ENCODE measurements at places on chromosomes 12 and 14.

GRCh38 chr14:20631023-20631879 lies 10.2 kb downstream of the OR6S1 start:
- ATAC-seq = no peak

DNA sequence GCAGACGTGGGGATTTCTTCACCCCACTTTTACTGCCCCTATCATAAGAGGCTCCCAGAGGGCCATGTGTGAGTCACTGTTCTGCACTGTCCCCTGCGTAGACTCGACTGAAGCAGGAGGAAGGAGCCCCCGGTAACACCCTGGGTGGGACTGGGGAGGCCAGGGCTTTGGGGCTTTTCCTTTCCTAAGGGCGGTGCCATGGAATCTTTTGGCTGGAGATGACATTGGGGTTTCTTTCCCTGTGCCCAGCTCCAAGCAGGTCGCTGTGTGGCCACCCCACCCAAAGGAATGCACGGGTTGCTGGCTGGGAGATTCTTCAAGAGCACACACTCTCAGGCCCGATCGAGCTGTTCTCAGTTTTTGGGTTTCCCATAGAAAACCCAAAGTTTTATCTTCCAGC lies 62.3 kb upstream of the RIN3 start:
- no peak for ATAC-seq

DNA sequence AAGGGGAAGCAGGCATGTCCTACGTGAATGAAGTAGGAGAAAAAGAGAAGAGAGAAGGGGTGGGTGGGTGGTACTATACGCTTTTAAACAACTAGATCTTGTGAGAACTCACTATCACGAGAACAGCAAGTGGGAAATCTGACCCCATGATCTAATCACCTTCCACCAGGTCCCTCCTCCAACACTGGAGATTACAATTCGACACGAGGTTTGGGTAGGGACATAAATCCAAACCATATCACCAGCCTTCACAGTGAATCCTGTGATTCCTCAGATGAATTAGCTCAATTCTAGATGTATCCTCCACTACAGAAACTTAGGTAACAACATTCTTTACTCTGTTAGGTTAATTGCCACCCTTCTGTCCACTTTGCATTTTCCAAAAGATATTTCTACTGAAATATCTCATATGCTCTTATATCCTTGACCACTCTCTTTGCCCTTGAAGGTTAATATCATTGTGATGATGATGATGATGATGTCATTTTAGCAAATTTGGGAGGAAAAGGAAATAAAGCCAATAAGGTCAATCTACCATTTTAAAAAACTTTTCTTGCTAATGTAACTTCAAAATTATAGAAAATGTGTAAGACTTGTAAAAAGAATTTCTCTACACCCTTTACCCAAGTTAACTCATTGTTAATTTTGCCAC lies 23.2 kb upstream of the CCNT1 start:
- no peak for ATAC-seq

DNA sequence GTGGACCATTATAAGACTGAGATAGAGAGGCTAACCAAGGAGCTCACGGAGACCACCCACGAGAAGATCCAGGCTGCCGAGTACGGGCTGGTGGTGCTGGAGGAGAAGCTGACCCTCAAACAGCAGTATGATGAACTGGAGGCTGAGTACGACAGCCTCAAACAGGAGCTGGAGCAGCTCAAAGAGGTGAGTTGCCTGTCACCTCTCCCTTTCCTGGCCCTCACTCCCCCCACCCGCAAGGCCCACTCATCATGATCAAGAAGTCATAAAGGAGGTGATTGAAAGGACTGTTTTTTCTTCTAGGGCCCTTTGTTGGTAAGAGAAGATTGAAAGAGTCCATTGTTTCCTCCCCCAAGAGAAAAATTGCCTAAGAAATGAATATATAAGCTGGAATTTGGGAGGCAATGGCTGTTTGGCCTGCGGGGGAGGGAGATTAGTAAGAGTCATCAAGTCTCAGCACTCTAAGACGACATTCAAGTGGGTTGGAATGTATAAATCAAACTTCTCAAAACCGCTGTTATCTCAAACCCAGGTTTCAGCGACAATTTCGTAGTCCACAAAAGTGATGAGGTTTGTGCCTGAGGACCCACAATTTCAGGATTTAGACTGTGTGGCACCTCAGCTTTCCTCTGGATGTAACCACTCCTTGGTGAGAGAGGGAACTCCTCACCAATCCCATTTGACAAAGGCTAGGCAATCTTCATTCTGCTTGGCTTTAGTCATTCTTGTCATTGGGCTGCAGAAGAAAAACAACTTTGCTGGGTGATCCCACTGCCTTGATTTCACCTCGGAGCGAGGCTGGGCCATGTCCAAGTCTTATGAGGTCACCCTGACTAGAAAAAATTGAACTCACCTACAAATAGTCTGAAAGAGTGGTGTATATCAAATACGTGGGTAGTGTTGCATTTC lies 966 bp downstream of the BICD1 start:
- ATAC-seq = no peak

- no peak for ATAC-seq
Measured at GRCh38 chr14:95323917-95324316, 4.2 kb upstream of the CLMN start.

GRCh38 chr12:21774358-21775132 lies at the start of gene KCNJ8:
KCNJ8 (minus strand) TSS chr12:21774706; CDS start chr12:21773616, 1,090 bp downstream.
- ATAC-seq = peak; percentile 87

DNA sequence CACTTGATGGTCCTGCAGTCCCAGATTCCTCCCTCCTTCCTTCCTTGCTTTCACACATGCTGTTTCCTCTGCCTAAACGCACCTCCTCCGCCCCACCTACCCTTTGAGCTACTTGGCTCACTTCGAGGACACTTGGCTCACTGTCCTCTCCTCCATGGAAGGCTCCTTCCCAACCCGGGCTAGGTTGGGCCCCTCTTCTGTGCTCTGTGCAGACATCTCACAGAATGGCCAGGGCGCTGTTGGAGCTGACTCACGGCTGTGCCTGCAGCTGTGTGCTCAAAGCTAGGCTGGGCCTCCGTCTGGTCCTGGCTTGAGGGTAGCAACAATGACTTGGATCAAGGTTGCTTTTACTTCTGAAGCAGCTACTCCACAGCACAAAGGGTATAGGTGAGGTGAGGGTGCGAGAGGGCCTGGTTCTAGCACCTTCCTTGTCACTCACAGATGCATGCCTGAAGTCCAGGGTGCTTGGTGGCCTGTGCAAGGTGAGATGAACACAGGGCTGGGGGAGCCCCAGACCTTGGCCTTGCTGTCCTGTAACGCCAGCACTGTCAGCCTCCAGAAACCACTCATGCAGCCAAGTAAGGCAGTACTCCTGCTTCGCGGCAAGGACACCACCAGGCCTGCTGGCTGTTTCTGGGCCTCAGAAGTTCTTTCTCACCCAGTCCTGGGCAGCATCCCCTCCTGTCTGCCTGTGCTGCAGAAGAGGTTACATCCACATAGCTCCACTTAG lies 61.8 kb downstream of the GALNT16 start:
- no peak for ATAC-seq

GRCh38 chr12:113990250-113991223 lies 24.4 kb upstream of the RBM19 start:
- ATAC-seq = no peak

DNA sequence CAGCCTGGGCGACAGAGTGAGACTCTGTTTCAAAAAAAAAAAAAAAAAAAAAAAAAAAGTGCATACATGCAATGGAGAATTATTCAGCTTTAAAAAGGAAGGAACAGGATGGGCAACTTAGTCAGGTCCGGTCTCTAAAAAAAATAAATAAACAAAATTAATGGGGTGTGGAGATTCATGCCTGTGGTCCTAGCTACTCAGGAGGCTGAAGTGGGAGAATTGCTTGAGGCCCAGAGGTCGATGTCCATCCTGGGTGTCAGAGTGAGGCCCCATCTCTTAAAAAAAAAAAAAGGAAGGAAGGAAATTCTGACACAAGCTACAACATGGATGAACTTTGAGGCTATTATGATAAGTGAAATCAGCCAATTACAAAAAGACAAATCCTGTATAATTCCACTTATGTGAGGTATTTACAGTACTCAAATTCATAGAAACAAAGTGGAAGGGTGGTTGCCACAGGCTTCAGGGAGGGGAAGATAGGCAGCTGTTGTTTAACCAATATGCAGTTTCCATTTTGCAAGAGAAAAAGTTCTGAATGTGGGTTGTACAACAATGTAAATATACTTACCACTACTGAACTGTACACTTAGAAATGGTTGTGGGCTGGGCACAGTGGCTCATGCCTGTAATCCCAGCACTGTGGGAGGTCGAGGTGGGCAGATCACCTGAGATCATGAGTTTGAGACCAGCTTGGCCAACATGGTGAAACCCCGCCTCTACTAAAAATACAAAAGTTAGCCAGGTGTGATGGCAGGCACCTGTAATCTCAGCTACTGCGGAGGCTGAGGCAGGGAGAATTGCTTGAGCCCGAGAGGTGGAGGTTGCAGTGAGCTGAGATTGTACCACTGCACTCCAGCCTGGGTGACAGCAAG lies 12.3 kb upstream of the APOF start:
- no peak for ATAC-seq

DNA sequence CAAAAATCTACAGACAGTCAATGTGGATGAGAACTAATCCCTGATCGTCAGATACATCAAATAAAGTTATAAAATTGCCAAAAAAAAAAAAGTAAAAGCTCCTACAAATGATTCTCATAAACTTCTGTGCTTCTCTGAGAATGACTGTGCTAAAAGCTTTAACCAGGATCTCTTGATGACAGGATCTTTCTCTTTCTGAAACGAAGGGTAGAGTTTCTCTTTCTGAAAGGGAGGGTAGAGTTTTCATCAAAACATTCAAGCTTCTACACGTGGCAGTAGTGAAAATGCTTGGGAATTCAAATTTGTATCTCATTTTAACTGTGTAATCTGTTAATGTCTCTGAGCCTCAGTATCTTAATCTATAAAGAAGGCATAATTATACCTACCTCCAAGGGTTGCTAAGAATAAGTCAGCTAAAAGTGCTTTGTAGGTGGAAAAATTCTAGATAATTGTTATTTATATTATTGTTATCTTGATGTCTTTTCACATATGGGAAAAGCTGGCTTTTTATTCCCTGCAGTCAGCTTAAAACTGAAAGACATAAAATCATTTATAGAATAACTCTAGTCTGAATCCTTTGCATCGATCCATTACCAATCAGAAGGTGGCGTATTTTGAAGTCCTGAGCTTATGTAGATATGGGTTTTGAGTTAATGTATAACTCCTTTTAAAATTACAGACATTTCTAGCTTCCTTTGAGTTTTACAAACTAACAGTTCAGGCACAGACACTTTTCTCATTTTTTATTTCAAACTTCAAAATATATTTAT lies 157.4 kb downstream of the DACT1 start:
- ATAC-seq = no peak

- ATAC-seq = no peak
Measured at GRCh38 chr12:4555804-4556203, 6.2 kb upstream of the DYRK4 start.

DNA sequence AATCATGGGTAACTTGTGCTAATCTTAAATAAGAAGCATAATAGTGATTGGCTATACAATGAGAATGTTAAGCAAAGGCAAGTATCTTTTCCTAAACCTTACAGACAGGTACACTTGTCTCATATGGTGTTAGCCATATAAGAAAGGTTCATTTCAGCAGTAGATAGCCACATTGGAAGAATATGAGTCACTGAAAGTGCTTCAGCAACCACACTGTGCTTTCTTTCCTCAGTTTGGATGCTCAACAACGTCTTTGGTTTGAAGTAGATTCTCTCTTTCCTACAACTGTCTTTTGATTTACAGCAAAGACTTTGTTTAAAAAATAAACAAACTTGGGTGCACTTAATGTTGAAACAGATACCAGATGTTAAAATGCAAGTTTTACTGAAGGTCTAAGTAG lies 8.9 kb downstream of the DDHD1 start:
- no peak for ATAC-seq

DNA sequence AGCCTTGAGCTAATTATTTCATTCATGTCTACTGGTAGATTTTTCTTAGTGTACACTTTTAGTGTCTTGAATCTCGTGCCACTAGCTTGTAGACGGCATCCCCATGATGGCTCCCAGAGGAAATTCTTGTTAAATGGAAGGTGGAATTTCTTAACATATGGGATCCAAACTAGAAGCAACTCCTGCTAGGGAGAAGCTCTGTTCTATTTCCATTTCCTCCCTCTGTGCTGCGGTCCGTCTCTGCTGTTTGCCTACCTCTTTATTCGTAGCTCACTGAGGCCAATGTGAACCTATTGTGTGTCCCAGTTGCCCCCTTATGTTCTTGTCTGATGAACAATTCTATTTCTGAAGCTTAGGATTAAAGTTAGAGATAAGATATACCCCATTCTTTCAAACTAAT lies 588 bp downstream of the PIK3C2G start:
- no peak for ATAC-seq

DNA sequence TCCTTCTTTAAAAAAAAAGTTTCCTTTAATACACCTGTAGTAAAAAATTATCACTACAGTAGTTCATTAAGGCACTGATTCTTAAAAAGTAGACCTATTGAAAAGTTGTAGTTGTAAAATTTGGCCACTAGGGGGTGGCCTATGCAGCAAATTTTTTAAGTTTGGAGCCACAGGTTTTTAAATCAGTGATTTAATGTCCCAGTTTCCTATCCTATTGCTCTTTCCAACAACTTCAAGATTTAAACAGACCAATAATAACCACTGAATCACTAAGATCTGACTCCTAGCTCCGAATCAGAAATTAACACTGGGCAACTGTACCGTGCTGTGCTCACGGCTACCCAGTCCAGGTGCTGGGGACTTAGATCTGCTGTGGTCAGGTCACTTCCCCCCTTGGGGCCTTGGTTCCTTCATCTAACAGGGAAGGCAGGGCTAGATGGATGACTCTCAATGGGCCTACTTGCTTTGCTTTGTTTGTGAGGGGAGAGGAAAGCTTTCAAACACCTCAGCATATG lies 279.3 kb downstream of the MED13L start:
- no peak for ATAC-seq

GRCh38 chr12:62116986-62117385 lies 143.2 kb upstream of the USP15 start:
- no peak for ATAC-seq

- ATAC-seq = peak; percentile 56
Measured at GRCh38 chr14:22986508-22987054, 4.2 kb upstream of the AJUBA start.

DNA sequence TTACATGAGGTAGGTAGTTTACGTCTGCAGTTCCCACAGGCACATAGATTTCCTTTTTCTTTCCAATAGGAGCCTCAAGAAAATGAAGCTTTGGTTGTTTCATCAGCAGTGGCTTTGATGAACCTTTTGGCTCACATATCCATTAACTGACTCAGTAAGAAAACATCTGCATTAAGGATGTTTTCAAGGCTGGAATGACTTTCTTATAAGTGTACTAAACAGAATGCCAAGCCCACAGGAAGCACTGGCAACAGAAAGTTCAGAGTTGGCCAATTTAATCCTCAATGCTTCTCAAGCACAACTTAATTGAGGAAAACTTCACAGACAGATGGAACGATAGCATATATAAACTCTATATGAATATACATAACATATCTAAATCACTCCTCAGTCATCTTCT lies 63.5 kb downstream of the ST8SIA1 start:
- ATAC-seq = no peak

GRCh38 chr12:98856897-98857540 lies 211.9 kb downstream of the APAF1 start:
- ATAC-seq = no peak

DNA sequence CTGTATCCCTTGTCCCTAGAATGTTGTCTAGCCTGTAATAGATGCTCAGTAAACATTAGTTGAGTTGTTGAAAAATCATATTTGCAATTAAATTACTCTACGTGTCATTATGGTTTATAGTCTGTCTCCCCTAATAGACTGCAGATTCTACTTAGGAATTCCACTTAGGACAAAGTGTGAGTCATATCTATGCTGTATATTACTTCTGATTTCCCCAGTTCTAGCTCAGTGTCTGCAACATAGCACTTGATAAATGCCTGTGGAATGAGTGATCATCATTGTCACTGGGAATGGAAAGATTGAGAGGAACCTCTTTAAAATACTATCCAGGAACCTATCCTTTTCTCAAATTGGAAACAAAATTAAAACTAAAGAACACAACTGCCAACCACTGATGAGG lies 99.3 kb downstream of the TBX5 start:
- ATAC-seq = no peak

Data from gastroesophageal sphincter (tissue), 4 donors.